ENCODE measurements at places on chromosomes 3 and 15.

- peak; percentile 82 for DNase-seq
These were observed 20.0 kb downstream of the BOC start for GRCh38 chr3:113231391-113231790.

- DNase-seq: no peak
These were observed 74.5 kb downstream of the LSM3 start for GRCh38 chr3:14253022-14253706.

GRCh38 chr3:126540342-126540849 lies 16.4 kb downstream of the CHST13 start:
- DNase-seq: peak; percentile 97

- DNase-seq: no peak
These were observed 13.5 kb downstream of the OR5K3 start for GRCh38 chr3:98404010-98404409.

- peak; percentile 92 for DNase-seq
These were observed 951.6 kb downstream of the TUSC7 start for GRCh38 chr3:117660941-117661817.

- no peak for DNase-seq
These were observed 131.4 kb upstream of the UBE2E2 start for GRCh38 chr3:23071758-23072157.

DNA sequence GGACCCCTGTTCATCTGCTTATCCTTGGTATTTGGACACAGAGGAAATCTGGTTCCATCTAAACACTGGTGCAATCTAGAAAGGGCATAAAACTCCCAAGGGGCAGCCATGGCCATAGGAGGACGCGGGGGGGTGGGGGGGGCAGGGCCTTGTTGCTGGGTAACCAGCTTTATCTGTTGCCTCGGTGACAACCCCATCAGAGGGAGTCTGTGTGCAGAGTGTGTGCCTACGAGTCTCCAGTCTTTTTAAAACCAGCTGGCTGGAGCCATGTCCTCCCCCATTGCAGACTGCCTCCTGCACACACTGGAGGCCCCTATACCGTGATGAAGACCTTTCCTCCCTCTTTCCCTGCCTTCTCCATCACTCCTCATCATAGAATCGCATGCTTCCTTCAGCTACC lies 26.4 kb upstream of the CORO2B start:
- DNase-seq: peak; percentile 26

DNA sequence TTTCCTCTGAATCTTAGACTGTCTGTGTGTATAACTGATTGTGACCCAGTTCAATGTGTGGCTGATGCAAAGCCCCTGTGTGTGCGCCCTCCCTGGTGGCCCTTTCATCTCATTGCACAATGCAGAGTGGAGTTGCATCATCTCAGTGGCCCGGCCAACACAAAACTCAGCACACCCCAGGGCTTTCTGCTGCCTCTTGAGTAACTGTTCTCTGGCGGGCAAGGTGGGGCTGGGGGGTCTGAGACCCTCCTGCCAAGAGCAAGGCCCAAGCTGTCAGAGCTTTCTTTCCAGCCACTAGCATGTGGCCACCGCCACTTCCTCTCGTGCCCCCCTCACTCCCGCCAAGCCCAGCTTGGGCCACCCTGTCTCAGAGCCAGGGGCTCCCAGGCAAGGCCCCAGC lies 80.7 kb upstream of the ALDH1L1 start:
- peak; percentile 80 for DNase-seq

GRCh38 chr3:81199587-81199986 lies 561.9 kb downstream of the GBE1 start:
- no peak for DNase-seq

DNA sequence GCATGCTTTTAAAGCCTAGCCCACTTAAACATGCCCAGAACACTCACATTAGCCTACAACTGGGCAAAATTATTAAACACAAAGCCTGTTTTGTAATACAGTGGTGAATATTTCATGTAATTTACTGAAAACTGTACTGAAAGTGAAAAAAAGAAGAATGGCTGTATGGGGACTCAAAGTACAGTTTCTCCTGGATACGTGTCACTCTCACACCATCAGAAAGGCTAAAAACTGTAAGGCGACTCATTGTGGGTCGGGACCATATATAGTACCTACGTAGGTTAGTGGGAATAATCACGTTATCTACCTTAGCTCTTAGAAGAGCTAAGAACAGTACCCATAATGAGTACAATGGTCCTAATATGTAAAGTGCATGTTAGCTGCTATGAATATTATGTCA lies 80.2 kb upstream of the SPATA12 start:
- DNase-seq: no peak

DNA sequence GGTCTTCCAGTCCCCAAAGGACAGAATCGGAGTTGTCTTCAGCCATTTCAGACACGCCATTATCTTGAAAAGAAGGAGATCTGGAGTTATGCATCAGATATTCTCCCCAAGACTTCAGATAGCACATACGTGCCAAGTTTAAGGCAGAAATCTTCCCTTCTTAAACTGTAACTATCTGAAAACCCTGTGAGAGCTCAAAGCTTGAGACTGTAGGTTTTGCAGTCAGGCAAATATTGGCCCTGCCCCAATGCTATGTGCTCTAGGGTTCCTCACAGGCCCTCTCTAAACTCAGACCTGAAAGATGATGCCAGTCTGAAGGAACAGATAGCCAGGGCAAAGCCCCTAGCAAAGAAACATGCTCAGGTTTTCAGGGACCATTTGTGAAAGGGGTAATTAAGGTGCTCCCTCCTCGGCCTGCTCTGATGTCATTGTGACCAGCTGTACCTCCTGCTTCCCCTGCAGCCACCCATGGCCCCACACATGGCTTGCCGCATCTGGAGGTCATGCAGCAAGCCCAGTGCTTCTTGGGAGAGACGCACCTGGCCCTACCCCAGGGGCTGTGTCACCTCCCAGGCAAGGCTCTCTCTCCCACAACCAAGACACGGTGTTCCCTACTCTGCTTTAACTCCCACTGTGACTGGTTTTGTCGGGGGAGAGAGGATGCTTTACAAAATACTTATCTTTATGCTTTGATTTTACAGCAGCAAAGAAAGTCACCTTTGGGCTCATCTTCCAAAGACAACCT lies 53.4 kb upstream of the POMGNT2 start:
- no peak for DNase-seq

- DNase-seq: no peak
These were observed 40.8 kb downstream of the PLCH1 start for GRCh38 chr3:155704061-155704460.

GRCh38 chr3:67737906-67738865 lies 83.8 kb upstream of the SUCLG2 start:
- no peak for DNase-seq

GRCh38 chr3:158528076-158528674 lies 42.8 kb upstream of the MLF1 start:
- no peak for DNase-seq

DNA sequence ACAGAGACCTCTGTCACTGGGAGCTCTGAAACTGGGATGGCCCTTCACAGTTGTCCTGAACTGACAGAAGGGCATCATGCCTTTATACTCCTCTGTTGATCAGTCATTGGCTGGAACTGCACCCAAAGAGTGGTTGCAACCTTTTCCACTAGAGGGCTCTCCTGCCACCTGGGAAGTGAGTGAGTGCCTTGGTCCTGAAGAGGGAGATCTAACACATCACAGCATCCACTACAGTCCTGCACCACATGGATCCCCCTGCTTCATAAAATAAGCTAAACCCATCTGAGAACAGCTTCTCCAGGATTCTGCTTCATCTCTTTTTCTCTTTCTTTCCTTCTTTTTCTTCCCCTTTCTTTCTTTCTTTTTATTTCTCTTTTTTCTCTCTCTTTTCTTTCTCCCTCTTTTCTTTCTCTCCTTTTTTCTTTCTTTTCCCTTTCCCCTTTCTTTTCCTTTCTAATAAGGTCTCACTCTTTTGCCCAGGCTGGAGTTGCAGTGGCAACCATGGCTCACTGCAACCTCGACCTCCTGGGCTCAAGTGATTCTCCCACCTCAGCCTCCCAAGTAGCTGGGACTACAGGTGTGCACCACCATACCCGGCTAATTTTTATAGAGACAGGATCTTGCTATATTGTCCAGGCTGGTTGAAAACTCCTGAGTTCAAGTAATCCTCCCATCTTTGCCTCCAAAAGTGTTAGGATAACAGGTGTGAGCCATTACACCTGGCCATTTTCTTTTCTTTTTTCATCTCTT lies 42.8 kb upstream of the RAF1 start:
- peak; percentile 73 for DNase-seq

GRCh38 chr3:15330031-15330596 lies 2.3 kb downstream of the SH3BP5 start:
- peak; percentile 92 for DNase-seq

- peak; percentile 95 for DNase-seq
These were observed 56.9 kb upstream of the PHLDB2 start for GRCh38 chr3:111802163-111802625.

Data from fibroblast of skin of right biceps (primary cell).